Metanephros (tissue), 2 donors: ENCODE measurements at places on chromosomes 5 and 9. TPM values are rescaled to one million over a fixed set of nuclear protein-coding genes. Genes with fewer than 3 reads are reported as not detected.

Gene PCDHB4
- 3.8 TPM for total RNA-seq

Gene TEX48
- not detected for total RNA-seq

Gene DMGDH
- 13.3 TPM for total RNA-seq

Gene GRXCR2
- total RNA-seq: 0.29 TPM

Gene ROPN1L
- 1.1 TPM for total RNA-seq

Gene STXBP1
- 19.2 TPM for total RNA-seq

Gene DPP7
- 20.4 TPM for total RNA-seq

Gene SERINC5
- total RNA-seq: 71.2 TPM

Gene OR1J4
- not detected for total RNA-seq

Gene NACC2
- total RNA-seq: 9.5 TPM

Gene EIF4EBP3
- total RNA-seq: 6.0 TPM

Gene PTGS1
- total RNA-seq: 9.6 TPM

Gene OLFM1
- 5.1 TPM for total RNA-seq

Gene CCDC171
- 11.3 TPM for total RNA-seq

Gene SYK
- 31.2 TPM for total RNA-seq

Gene AJM1
- 1.5 TPM for total RNA-seq

Gene CD72
- total RNA-seq: 3.3 TPM

Gene GDA
- total RNA-seq: 0.88 TPM

Gene TBCA
- total RNA-seq: 89.8 TPM

Gene ACOT12
- 1.3 TPM for total RNA-seq

Gene SQSTM1
- total RNA-seq: 645 TPM

Gene HEXB
- total RNA-seq: 70.1 TPM

Gene CCDC69
- 7.6 TPM for total RNA-seq

Gene TERT
- 0.47 TPM for total RNA-seq

Gene FRMPD1
- total RNA-seq: 2.1 TPM
